ENCODE measurements at places on chromosomes 2 and 18. TPM values are rescaled to one million over a fixed set of nuclear protein-coding genes. Genes with fewer than 3 reads are reported as not detected.

Gene NEU2
- total RNA-seq, result not detected

Gene CAVIN2
- 83.2 TPM for total RNA-seq

DNA sequence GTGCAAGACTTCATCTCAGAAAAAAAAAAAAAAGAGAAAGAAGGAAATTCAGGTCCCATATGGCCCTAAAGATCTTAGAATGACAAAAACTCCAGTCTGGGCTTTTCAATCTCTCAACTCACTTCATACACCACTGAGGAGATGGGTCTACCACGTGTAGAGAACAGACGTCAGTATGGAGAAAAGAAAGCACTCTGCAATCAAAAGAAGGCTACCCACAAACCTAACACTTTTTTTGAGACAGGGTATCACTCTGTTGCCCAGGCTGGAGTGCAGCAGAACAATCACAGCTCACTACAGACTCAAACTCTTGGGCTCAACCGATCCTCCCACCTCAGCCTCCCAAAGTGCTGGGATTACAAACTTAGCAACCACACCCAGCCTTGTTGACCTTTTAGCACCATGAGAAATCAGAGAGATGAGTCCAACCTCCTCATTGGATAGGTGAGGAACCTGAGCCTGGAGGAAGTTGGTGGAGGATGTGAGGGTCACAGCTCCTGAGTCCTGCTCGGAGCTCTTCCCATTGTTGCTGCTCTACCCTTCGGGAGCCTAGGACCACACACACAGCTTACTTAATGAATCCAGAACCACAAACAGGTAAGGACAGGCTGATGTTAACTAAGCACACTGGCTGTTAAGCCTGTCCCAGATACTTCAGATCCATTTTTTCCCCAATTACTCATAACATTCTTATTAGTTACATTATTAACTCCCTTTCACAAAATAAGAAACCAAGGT is 23.7 kb downstream of the TBC1D8 start:
- DNase-seq, result no peak

- no peak for DNase-seq
These were observed 15.1 kb upstream of the LMAN1 start for GRCh38 chr18:59374128-59374527.

DNA sequence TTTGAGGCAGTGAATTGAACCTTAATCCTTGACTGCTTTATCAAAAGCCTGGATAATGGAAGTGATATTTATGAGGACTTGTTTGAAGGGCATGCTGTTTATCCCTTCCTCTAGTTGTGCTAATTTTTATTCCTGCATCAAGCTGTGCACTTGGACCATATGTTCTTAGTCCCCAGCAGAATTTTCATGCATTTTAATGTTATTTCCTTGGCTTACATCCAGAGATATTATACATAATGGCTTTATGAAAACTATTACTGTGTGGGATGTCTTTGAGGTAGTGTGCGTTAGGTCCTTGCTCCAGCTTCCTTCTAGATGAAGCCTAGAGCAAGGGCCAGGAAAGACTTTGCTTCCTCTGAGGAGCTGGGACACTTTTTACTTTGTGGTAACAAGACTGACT is 378.4 kb downstream of the LPIN1 start:
- DNase-seq, result no peak

Gene GULP1
- 5.7 TPM for total RNA-seq

DNA sequence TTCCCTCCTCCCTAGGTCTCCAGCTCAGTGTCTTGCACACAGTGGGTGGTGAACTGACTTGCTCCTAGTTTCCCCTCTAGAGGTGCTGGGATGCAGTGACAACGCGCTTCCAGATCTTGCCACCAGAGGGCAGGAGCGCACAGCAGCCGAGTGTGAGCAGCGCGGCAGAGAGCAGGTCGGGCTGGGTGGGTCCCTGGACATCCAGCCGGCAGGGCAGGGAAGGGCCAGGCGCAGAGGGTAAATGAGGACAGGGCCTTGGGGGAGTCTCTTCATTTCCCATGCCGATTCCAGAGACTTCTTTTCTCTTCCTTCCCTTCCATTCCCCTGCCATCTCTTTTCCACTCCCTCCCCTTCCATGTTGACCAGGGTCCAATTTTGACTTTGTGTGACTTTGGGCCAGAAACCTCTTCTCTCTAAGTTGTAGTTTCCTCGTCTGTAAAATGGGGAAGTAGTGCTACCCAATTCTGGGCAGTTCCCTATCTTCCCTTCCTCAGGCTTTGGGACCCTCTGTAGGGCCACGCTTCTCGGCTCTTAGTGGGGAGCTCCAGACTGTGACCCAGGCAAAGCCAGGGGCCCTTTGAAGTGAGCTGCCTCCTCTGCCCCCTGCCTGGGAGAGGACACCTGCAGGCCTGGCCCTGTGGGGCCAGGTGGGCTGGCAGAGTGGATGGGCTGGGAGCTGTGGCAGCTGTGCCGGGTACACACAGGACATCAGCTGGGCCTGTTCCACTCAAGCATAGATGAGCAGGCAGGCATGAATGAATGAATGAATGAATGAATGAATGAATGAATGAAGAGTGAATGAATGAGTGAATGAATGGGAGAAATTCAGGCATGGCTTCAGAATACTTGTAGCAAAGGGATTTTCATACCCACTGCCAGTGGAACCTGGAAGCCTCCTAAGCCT is 43.3 kb upstream of the TAF1B start:
- DNase-seq, result peak; percentile 87

Gene COL4A3
- total RNA-seq, result 1.0 TPM

DNA sequence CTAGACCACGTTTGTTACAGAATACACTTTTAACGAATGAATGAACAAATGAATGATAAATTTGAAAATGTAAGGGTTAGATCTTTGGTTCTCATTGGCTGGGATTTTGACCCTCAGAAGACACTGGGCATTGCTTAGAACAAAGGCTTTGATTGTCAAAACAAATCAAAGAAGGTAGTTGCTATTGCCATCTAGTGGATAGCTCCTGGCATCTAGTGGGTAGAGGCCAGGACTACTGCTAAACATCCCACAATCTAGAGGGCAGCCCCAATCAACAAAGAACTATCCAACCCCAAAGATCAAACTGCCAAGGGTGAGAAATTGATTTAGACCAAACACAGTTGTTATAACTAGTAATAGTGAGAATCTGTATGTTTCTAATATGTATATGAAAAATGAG is 552.3 kb downstream of the KCNJ3 start:
- no peak for DNase-seq

DNA sequence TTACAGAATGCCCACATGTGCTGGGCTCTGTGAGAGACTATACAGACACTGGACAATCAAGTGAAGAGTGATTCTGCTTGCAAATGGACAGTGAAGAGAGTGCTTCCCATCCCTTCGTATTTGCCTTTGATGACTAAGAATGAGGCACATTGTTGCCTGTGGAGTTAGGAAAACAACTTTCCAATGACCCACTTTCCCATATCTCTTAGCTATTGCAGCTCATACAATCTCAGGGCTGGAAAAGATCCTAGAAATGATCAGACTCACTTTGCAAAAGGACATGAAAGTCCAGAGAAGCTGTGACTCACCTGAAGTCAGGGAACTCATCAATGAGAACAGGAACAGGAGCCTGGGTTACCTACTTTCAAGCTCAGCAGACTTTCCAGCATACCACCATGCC is 440.5 kb upstream of the TCF4 start:
- no peak for DNase-seq

GRCh38 chr2:58025150-58025933 is 21.3 kb upstream of the VRK2 start:
- no peak for DNase-seq
